ENCODE measurements at places on chromosomes 6 and 20.
A peak's percentile ranks its signal among the peaks of the same experiment; 100 is the strongest.

GRCh38 chr6:137297887-137298286 is 78.7 kb upstream of the IFNGR1 start:
- H3K4me3 ChIP-seq: no peak overlapping the region
- H3K27me3 ChIP-seq: peaks cover 8% of the 10 kb centered on the region
- H3K27ac ChIP-seq: no peak overlapping the region
- H3K36me3 ChIP-seq: no peaks in the 10 kb centered on the region

DNA sequence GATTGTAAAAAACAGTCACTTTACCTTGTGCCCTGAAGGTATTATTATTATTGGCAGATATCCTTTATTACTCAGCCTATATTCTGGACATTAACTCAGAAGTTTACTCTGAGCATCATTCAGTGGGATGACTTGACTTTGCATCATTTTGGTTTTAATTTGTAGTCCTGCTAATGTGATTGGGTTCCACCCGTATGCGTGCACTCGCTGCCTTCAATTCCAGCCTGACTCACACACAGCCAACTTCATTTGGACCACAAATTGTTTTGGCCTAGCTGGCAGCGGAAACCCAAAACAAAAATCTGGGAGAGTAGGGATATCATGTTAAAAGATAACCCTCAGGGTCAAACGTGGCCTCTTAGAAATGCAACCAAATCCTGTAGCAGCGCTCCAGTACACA is 704.4 kb upstream of the SLC35B3 start:
- H3K4me1 ChIP-seq: peaks cover 50% of the 10 kb centered on the region
- peak overlapping the region; percentile 80 for H3K27ac ChIP-seq
- no peaks in the 10 kb centered on the region for H3K27me3 ChIP-seq
- H3K4me3 ChIP-seq: peak overlapping the region; percentile 79

DNA sequence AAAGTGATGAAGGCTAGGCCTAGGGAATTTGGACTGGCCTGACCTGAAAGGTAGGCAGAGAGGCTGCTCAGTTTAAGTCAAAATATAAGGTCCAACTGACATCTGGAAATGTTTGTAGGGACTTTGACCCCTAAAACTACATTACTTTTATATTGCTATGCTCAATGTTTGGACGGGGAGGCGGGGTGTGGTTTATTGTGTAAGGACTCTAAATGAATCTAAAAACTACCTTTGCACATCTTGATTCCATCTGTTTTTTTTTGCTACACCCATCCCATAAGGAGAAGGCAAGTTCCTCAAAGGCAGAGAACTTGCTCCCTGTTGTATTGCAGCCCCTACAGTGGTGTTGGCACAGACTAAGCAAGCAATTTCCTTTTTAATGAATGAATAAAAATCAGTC is 227.1 kb downstream of the HACE1 start:
- DNase-seq: no peak
- peaks cover 11% of the 10 kb centered on the region for H3K4me1 ChIP-seq

DNA sequence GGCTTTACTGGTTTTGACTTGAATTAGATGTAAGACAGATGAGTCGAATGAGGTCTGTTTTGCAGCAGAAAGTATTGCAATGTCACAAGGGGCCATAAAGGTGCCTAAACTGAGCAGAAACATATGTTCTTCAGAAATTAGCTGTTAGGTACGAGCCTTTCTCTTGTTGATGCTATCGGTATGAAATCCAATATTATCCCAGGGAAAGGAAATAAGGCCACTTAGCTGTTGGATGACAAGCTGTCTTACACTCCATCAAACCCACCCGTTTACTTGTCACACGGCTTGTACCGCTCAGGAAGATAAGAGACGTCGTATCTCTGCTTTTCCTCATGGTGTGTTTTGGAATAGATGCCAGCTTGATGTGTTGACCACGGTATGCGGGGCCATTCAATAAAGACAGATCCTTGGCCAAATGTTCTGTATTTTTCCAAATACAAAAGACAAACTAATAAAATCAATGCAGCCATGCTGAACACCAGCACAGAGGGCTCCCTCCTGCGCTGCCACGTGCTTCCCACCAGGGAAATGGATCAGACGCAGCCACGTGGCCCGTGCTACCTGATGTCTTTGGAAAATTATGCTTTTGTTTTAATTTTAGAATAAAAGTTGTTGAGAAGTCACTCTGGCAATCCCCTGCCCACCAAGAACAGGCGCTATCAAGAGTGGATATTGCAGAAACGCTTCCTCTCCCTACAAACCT is 255.9 kb upstream of the SULF2 start:
- DNase-seq: no peak
- H3K27ac ChIP-seq: no peak overlapping the region
- no peaks in the 10 kb centered on the region for H3K4me1 ChIP-seq
- H3K4me3 ChIP-seq: no peak overlapping the region

DNA sequence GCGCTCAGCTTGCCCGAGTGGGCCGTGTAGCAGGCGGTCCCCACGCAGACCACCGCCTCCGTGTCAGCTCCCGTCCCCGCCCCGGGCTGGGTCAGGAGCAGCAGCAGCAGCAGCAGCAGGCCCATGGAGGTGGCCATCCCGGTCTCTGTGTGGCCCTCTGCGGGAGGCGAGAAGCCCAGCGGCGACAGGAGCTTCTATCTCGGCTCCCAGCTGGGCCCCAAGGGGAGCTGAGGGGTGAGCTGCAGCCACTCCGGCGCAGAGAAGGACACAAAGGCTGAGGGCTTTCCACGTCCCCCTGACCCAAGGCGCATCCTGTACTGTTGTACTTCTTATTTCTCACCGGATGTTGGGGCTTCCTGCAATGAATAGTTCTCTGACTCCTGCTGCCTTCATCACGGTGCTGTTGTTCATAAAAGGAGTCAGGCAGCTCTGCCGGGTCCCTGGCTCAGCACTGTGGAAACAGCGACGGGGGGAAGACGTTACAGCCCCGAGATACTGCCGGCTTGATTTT is at the start of gene CD93:
TSS of gene CD93 (minus strand) at position 269 of the 511 bp plus-strand sequence. CDS start at position 137, 132 bp downstream.
- peaks cover 31% of the 10 kb centered on the region for H3K27me3 ChIP-seq
- no peaks in the 10 kb centered on the region for H3K4me1 ChIP-seq
- no peak within 1 kb of the TSS for H3K4me3 ChIP-seq
- no peak within 1 kb of the TSS for H3K27ac ChIP-seq

DNA sequence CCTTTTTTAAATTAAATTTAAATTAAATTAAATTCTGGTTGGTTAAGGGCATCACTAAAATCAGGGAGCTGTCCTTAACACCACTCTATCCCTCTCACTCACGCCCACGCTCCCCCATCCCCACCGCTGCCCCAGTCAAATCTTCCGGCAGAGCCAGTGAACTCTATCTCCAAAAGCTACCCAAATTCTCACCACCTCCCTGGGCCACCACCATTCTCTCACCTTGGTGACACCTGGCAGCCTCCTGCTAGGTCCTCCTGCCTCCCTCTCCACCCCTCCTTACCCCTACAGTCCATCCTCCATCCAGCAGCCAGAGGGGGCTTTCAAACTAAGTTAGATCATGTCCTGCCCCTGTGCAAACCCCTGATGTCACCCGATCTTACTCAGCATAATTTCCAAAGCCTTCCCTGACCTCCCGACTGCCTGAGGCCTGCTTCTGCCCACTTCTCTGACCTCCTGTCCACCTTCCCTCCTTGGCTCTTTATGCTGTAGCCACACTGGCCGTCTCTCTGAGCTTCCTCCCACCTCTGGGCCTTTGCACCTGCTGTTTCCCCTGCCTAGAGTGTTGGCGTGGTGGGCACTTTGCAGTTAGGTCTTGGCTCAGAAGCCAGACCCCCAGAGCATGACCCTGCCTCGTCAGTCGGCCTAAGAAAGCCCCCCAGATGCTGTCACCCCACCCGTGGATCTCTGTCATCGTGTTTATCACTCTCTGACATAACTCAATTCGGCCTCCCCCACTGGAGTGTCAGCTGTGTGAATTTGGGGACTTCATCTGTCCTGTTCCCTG is 24.7 kb downstream of the PTGIS start:
- H3K4me1 ChIP-seq: no peaks in the 10 kb centered on the region
- DNase-seq: no peak
- H3K36me3 ChIP-seq: no peaks in the 10 kb centered on the region
- H3K27me3 ChIP-seq: peaks cover 20% of the 10 kb centered on the region
- H3K27ac ChIP-seq: no peak overlapping the region

DNA sequence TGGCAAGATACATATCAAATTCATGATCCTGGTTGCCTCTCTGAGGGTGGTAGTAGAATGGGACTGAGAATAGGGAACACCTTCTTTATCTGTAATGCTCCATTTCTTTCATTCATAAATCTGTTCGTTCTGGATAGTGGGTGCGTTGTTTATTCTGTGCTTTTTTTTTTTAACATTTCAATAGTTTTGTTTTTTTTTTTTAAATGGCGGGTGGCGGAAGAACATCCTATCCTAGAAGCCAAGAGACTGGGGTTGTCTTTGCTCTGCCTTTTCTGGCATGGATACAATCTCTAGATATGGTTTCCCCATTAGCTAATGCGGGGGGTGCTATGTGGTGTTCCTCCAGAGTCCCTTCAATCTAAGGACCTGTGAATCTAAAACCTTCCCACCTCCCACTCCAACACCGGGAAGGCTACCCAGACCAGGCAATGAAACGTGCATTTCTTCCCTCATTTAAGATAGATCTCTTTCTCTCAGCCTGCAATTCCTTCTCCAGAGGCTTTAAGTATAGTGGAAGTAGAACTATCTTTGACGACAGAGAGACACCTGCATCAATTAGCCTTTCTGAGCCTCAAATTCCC is 883 bp upstream of the CCDC28A start:
- peaks cover 30% of the 10 kb centered on the region for H3K4me1 ChIP-seq
- peak overlapping the region; percentile 99 for H3K27ac ChIP-seq
- H3K27me3 ChIP-seq: no peaks in the 10 kb centered on the region
- DNase-seq: no peak

DNA sequence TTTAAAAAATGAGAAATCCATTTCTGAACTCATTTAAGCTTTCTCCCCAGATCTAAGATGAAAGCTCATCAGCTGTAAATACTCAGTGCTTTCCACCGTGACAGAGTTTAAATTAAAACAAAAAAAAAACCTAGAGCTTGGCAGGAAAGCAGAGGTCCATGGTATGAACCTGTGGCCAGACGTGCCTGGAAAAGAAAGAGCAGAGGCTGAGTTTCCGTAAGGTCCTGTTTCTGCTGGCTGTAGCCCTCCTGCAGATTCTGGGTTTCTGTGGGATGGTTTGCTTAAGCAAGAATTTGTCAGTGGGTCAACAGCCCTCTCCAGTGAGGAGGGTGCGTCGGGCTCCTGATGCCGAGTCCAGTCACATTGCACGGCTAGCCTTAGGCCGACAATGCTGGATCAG is 383.2 kb downstream of the SAMD5 start:
- H3K27ac ChIP-seq: no peak overlapping the region
- H3K4me3 ChIP-seq: no peak overlapping the region
- H3K27me3 ChIP-seq: no peaks in the 10 kb centered on the region
- no peak for DNase-seq
- peaks cover 4% of the 10 kb centered on the region for H3K36me3 ChIP-seq

- H3K4me1 ChIP-seq: peaks cover 19% of the 10 kb centered on the region
- H3K36me3 ChIP-seq: peaks cover 7% of the 10 kb centered on the region
- H3K27me3 ChIP-seq: peaks cover 4% of the 10 kb centered on the region
- peak overlapping the region; percentile 93 for H3K4me3 ChIP-seq
- no peak for DNase-seq
Measured at GRCh38 chr20:58889798-58890517, 37.4 kb downstream of the GNAS start.

DNA sequence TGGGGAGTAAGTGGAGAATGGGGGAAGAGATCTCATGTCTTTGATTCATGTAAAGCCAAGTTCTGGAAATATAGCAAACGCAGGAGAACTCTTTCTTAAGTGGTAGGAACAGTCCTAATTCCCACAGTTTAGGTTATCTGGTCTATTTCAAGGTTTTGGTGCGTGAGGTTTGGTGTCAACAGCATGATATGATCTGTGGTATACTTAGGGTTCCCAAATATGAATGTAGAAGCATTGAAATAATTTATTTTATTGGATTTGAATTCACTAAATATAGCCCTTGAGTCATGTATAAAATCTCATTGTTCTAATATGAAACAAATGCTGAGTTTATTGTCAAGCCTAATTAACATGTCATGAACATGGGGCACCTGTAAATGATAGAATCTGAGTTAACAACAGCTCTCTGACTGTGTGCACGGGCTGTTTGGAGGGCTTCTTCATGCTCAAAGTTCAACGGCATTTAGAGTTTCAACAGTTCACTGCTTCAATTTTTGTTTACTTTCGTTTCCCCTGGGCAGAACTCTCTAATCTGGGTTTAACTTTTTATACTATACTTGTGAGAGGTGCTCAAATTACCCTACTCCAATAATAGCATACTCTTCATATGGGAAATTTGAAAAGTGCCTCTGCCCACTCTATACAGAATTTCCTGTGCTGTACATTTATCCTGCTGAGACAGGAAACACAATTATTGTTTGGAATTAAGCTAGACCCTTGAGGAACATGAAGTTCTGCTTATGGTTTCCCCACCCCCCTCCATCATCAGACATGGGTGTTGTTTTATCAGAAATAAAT is 236.3 kb upstream of the ZNF217 start:
- 0 out of 2 replicates have a peak, but pooled peaks cover 9% of the 10 kb centered on the region for H3K36me3 ChIP-seq
- peaks cover 81% of the 10 kb centered on the region for H3K4me1 ChIP-seq
- DNase-seq: no peak
- peak overlapping the region; percentile 84 for H3K4me3 ChIP-seq
- H3K27ac ChIP-seq: peak overlapping the region; percentile 98
- H3K27me3 ChIP-seq: no peaks in the 10 kb centered on the region

- no peak overlapping the region for H3K27ac ChIP-seq
- peaks cover 48% of the 10 kb centered on the region for H3K4me1 ChIP-seq
- DNase-seq: no peak
- H3K36me3 ChIP-seq: peaks cover 6% of the 10 kb centered on the region
- no peak overlapping the region for H3K4me3 ChIP-seq
- peaks cover 8% of the 10 kb centered on the region for H3K27me3 ChIP-seq
Measured at GRCh38 chr6:13237318-13237717, 91.0 kb downstream of the TBC1D7 start.

- no peak overlapping the region for H3K27ac ChIP-seq
- H3K36me3 ChIP-seq: no peaks in the 10 kb centered on the region
- H3K4me3 ChIP-seq: no peak overlapping the region
- peak; percentile 2 for DNase-seq
Measured at GRCh38 chr6:122393351-122393896, 6.0 kb upstream of the HSF2 start.

DNA sequence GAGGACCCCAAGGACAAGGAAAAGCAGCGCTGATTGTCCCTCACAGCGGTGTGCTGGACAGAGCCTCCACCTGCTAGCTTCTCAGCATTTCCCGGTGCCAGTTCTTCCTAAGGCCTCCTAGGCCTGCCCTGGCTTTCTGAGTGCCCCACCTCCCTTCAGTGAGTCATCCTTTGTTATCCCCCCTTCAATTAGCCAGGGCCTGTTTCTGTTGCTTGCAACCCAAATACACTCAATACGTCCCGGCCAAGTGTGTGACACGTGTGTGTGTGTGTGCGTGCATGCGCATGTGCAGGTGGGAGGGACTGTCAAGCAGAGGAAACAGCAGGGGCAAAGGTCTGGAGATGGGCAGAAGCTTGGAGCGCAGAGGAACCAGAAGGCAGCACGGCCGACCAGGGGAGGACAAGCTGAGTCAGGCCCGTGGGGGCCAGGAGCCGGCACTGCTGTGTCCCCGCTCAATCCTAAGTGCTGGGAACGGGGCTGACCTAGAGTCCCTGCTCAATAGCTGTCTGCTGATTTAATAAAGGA is 159.8 kb downstream of the PREX1 start:
- 0 out of 2 replicates have a peak, but pooled peaks cover 4% of the 10 kb centered on the region for H3K4me1 ChIP-seq
- H3K36me3 ChIP-seq: 0 out of 2 replicates have a peak, but pooled peaks cover 4% of the 10 kb centered on the region
- peaks cover 9% of the 10 kb centered on the region for H3K27me3 ChIP-seq
- DNase-seq: no peak
- H3K27ac ChIP-seq: no peak overlapping the region
- H3K4me3 ChIP-seq: no peak overlapping the region
